ENCODE measurements at places on chromosomes 3 and 15. TPM values are rescaled to one million over a fixed set of nuclear protein-coding genes. Genes with fewer than 3 reads are reported as not detected.

Gene IQCF5
- total RNA-seq = not detected

Gene PLSCR5
- not detected for total RNA-seq

Gene SCAANT1
- not detected for total RNA-seq

Gene ZMAT3
- total RNA-seq = 64.3 TPM

Gene GOLGA8Q
- not detected for total RNA-seq

DNA sequence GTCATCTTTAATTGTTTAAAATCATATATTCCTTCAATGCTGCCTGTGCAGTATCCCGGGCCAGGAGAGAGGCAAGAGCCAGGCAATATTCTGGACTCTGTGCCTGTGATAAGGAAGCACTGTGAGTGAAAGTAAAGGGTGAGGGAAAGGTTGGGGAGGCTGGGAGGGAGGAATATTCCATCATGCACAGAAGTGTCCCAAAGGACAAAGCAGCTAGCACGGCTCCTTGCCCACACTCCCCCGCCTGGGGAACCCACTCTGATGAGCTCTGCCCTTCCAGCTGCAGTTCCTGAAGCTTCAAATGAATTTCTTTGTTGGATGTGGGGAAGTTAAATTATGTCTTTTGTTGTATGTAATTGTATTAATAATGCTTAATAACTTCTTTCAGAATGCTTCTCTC lies 1.5 kb upstream of the PRICKLE2 start:
- DNase-seq = no peak

DNA sequence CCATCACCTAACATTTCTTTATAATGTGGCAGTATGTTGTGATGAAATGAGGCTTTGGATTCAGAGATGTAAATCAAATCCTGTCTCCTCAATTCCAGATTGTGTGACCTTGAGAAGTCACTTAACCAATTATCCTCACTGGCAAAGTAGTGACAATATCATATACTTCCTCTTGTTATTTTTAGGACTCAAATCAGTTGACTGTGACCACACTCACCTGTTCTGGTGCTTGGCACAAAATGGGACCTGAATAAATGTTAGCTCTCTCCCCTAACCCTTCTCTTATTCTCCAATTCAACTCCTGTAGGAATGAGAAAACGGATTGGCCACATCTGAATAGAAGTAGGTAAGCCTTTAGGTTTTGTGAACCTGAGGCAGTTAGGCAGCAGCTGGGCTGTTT lies 42.1 kb downstream of the IQCH start:
- no peak for DNase-seq

DNA sequence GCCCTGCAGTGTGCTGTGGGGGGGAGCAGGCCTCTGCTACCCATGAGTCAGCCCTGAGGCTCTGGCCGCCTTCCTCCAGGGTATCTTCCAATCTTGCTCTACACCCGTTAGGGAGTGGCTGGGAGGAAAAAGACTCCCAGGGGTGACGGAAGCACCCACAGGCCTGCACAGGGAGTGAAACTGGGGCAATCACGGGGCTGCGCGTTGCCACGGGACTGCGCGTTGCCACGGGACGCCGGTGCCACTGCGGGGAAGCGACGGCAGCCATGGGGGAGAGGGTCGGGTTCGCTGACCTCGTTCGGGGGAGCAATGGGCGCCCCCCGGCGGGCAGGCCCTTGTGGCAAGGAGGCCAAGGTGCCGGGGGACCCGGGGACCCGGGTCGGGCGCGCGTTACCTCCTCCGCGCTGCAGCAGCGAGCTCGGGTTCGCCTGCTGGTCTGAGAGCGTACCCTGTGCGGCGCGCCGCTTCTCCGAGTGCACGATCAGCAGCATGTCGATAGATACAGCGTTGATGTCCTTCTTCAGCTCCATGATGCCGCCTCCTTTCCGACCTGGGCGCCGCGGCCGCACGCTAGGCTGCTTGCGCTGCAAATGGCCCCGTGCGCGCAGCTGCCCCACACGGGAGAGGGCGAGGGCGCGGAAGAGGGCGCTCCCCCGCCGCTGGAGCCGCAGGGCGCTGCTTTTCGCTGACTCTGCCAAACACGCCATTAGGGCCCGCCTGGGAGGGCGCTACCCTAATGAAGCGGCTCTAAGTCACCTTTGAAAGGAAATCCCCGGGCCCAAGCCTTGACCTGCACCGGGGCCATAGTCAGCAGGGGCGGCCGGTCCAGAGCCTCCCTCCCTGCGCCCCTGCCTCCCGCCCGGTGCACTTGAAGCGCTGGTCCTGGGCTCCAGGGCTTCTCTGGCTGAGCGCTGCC lies at the start of gene KY:
Gene KY, minus strand, starts transcription at position 592 of the 916 bp plus-strand sequence. Its CDS starts 62 bp downstream, at position 530.
- no peak for DNase-seq

DNA sequence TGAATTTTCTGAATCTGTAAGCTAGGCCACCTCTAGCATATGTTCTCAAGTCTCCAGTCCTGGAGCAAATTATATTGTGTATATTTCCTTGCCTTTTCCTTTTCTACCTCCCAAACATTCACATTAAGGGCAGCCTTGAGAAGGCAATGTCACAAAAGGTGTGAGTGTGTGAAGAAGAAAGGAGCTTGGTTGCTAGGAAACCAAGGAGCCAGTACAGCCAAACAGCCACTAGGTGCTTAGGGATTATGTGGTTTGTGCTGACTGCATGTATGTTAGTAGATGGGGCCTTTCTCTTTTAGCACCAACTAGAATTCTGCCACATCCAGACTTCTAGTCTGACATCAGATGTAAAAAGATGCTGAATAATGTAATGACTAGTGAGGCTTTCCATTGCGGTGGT lies 118.8 kb upstream of the DAZL start:
- DNase-seq = no peak

GRCh38 chr3:45987368-45988291 lies 8.0 kb downstream of the FYCO1 start:
- no peak for DNase-seq

DNA sequence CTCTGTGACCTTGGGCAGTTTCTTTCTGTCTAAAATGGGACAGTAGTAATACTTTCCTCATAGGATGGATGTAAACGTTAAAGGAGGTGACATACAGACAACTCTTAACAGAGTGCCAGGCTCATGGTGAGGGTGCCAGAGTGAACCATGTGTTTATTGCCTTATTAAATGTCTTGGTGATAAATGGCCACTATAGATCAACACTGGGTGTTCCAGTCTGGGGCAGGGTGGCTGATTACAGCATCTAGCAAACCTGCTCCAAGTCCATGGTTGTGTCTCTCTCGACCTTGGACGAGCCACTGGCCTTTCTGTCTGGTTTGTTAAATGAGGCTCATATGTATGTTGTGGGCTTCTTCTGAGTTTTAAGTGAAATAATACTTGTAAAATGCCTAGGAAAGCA lies 75.1 kb downstream of the TRAK1 start:
- DNase-seq = no peak

GRCh38 chr3:166291186-166291955 lies 454.1 kb upstream of the BCHE start:
- no peak for DNase-seq

DNA sequence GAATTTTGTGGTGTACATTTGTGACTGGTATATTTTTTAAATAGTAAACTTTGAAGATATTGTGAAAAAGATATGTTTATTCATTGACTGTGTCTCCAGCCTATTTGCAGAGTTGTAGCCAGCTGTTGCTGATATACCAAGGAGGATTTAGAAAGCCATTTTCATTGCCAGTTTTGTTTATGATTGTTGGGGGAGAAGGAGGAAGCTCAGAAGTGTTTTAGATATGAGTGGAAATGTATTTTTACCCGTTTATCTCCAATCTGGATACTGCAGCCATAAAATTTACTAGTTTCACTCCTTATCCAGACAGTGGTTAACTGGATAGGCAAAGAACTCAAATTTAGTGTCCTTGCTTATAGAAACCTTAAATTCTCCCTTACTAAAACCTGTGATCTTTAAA lies 18.8 kb downstream of the ATP11B start:
- no peak for DNase-seq

DNA sequence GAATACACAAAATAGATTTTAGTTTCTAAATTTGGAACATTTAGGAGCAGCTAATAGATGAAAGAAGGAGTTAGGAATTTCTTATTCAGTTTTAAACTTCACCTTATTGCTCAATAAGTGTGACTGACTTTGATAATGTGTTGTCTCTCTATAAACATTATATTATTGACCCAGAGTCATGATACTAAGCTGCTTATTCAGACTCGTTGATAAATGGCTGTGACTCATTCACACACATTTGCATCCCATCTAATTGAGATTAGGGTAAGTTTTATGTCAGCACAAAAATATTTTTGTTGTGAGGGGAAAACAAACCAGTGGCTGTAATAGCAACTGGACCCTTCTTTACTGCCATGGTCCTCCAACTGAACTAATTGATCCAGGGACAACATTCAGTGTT lies 137.6 kb downstream of the GOLIM4 start:
- DNase-seq = no peak

DNA sequence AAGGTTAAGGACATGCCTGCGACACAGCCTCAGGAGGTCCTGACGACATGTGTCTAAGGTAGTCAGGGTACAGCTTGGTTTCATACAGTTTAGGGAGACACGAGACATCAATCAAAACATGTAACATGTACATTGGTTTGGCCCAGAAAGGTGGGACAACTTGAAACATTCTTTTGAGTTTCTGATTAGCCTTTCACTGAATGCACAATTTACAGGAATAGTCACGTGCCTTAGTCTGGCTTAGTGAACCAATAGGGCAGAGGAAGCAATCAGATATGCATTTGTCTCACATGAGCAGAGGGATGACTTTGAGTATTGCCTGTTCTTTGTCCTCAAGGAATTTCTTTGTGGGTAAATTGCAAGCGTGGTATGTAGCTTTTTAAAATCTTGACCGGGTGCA lies 24.5 kb upstream of the HDAC11 start:
- DNase-seq = no peak

GRCh38 chr15:65937476-65937875 lies 68.2 kb downstream of the RAB11A start:
- DNase-seq = no peak

GRCh38 chr3:152051501-152052404 lies 178.3 kb downstream of the SUCNR1 start:
- no peak for DNase-seq

- DNase-seq = no peak
Measured at GRCh38 chr15:32959077-32959476, 235.4 kb downstream of the FMN1 start.
